NCI-H2029 treated with DMSO at 0.1 percent for 48 hours (cell line): ENCODE measurements at places on chromosomes 1 and 21.

- DNase-seq = no peak
Measured at GRCh38 chr1:87644033-87644578, 315.4 kb downstream of the LMO4 start.

DNA sequence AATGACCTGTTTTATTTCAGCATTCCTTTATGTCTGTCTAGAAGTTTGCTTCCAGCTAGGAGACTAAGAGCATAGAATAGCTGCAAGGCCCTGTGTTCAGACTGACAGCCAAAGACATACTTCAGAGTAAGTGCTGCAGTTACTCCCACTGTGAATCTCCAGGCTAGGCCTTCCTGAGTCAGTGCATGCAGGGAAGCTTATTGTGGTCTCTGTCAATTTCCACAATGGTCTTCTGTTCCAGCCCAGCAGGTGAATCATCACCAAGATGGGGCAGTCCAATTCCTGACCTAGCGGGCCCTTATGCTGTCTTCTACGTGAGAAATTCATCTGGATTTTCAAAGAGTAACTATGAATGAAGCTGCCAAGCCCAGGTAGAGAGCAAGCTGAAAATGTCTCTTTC, 146.3 kb upstream of the C8B start:
- no peak for DNase-seq

GRCh38 chr1:85201340-85202091, 700 bp upstream of the SYDE2 start:
- no peak for DNase-seq

GRCh38 chr1:22975694-22976093, 3.0 kb upstream of the LACTBL1 start:
- DNase-seq = no peak

- no peak for DNase-seq
Measured at GRCh38 chr21:45611296-45611695, 32.2 kb upstream of the PCBP3 start.

DNA sequence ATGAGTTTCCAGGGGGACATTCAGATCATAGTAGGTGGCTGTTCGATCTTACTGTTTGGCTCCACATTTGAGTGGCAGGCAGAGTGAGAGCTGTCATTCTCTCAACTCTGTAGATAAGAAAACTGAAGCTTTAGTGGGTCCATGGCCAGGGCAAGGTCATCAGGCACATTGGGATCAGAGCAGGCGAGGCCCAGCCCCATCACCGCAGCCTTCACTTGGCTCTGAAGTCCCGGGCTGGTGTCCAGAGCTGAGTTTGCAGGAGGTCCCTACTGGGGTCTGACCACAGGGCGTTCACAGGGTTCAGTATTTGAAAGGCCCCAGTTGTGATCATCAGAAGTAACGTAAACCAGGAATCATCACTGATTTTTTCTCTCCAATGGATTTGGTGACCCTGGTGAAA, 76.7 kb downstream of the OBSCN start:
- DNase-seq = no peak

GRCh38 chr1:30334767-30335166, 388.6 kb downstream of the MATN1 start:
- DNase-seq = no peak

DNA sequence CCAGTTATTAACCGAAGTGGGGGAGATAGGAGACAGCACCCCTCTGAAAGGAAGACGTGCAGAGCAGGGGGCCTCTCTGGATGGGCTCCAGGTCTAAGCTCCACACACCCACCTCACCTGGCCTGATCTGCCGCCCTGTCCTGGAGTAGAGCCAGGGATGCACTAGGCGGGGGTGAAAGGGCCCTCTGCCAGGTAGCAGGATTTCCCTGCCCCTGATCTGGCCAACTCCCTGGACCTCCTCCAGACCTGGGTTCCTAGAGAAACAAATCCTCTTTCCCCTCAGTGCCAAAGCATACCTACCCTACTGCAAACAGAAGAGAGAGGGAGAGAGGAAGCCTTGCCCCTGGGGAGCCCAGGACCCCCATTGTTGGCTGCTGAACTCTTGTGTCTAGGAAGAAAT, 2.0 kb downstream of the CRABP2 start:
- peak; percentile 23 for DNase-seq
